ENCODE measurements at places on chromosomes 2 and 18.

DNA sequence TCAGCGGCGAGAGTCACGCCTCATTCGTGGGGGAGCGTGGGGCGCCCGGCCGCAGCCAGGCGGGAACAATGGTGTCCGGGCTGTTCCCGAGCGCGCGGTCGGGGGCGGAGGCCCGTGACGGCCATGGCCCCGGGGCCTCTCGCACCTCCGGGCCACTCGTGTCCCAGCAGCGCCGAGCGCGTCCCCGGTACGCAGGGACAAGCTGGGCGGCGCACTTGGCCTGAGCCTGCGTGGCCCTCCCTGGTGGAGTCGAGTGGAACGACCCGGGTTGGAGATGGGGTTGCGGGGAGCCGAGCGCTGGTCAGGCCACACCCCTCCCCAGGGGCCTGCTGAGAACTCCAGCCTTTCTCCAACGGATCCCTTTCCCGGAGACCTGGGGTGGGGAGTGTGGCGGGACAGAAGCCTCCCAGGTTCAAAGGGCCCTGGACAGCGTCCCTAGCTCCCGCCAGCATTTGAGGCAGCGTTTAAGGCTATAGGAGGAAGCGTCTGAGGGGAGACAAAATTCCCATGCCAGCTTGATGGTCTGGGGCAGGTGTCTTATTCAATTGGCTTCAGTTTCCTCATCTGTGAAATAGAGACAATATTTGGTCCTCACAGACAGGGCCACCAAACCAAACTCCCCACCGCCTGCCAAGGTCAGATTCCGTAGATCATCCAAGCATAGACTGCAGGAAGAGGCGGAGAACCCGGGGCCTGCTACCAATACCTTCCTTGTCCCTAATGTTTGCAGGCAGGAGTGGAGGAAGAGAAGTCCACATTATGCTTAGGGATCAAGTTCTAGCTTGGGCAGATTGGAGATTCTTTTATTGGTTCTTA, 553 bp downstream of the CNDP2 start:
- peak; percentile 50 for DNase-seq

- DNase-seq: no peak
These were observed 74.7 kb downstream of the EXOC6B start for GRCh38 chr2:72750977-72751639.

DNA sequence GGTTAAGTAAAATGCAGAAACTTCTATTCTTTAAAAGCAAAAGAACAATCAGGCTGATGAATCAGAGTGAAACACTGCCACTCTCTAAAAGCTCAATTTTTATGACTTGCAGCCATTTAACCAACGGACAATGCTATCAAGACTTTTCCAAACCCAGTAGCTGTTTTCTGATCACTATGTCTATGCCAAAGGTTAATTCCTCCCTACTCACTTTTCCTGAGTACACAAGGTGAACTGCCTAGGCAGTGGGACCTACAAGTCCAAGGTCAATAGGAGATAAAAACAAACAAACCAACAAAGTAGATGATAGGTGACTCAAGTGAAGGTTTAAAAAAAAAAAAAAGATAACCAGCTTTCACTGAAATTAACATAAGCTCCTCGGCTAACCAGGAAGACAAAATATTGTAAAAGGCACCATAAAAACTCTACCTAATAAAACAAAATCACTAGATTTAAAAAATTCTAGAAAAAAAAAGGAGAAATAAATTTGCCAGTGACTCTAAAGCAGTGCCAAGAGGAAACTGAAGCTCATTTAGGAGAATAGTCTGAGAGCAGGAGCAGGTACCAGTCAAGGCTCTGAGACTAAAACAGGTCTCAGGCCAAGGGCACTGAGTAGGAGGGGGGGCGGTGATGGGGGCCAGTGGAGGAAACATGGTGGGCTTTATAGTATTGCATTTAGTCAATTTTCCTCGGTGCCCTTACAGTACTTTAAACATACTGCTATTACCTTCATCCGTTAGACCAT, 134.1 kb upstream of the DLGAP1 start:
- DNase-seq: no peak

DNA sequence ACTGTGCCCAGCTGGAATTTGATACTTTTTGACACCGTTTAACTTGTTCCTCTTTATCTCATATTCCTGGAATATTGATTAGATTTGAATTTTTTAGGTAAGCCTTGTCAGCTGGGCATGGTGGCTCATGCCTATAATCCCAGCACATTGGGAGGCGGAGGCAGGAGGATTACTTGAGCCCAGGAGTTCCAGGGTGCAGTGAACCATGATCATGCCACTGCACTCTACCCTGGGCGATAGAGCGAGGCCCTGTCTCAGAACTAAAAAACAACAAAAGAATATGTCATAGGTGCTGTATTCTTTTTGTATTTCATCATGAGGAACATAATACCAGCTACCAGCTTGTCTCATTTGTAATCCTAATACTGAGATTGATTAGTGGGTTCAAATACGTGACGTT, 90.3 kb downstream of the ZNF532 start:
- DNase-seq: no peak

DNA sequence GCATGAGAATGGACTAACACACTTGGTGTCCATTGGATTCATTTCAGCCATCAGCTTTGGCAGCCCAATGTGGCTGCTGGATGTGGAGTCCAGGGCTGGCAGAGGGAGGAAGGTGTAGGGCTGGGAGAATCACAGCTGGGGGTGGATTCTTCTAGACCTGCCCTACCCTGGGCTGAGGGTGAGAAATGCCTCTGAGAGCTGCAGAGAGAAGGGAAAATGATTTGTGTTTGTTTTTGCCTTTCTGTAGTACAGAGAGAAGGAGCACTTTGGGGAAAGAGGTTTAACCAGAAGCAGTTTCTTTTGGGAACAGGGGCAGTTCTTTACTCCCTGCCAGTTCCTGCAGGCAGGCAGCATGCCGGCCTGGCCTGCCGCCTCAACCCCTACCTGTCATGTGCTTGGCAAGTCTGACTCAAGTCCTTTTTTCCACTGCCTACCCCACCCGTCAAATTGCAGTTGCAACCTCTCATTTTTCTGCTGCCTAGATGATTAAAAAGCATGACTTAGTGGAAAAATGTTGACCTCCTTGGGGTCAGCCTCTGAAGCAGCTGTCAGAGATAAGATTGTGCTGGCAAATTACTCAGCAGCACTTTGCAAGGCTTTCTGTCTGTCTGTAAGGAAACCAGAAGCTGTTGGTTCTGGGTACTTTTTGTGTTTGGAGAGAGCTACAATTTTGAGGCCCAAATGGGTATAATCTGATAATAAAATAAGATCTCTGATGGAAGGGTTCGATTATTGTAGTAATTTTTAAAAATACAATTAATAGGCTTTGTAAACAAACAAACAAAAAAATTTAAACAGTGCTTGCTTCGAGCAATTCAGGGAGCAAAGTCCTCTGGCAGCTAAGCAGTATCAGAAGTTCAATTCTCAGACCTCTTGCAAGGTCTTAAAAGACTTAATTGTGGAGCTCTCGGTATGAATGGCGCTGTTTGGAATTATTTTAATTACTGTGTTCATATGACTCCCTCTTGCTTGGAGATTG, 21.7 kb downstream of the LBH start:
- peak; percentile 50 for DNase-seq

DNA sequence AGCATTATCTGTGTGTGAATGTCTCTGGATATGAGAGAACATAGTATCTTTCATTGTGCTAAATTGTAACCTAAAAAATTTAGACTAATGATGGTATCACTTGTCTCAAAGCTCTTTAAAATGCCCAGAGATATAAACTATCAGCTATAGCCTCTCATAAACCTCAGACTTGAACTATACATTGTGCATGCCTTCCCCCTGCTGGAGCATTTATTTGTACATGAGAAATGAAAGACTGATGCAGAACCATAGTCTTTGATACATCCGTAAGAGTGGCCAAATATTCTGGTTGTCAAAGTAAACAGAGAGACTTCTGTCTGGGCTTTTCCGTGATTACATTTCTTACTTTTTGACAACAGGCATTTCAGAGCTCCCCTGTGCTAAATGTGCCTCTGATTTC, 71.9 kb upstream of the CCDC68 start:
- DNase-seq: no peak

GRCh38 chr2:45269149-45269793, 260.0 kb upstream of the SIX2 start:
- DNase-seq: no peak

DNA sequence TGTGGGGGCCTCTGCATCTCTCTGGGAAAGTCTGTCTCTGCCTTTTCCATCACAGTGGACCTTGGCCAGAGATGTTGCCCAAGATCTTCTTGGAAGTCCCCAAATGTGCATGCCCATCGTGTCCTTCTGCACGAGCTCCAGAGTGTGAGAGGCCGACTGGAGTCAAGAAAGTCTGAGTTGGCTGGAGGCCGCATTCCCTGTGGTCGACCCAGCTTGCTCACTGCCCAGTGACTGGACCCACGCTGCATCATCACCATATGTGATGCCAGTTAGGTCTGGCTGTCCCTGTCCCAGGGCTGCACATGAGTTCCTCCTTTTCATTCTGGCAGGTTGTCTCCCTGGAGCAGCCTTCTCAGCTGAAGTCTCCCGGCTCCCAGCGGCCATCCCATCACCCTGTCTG, 93.8 kb downstream of the ARL4C start:
- no peak for DNase-seq

- peak; percentile 42 for DNase-seq
These were observed 27.4 kb upstream of the SPR start for GRCh38 chr2:72859831-72860262.

- DNase-seq: no peak
These were observed 38.5 kb downstream of the PSMG2 start for GRCh38 chr18:12741351-12741750.

DNA sequence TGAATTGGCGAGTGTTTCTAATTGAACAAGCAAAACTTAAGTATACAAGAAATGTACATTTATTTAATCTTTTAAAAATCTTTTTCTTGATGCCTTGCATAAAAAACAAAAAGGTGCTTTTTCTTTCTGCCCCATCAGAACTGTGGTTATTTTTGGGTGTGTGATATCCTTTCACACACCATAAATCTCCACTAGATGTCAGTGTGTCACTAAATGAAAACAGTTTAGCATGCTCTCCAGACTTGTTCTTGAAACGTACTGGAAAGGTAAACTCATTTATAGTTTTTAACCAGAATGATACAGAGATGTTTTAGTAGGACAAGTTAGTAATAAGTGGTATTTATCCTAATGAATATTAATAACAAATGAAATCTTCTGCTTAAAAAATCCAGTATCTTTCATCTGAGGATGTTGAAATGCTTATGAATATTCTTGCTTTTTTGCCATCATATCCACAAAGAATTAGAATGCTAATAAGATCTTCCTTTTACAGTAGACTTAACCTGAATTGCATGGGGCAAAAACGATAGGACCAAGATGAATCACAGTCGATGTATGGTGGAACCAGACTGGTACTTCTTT, 96.8 kb downstream of the UBE2E3 start:
- no peak for DNase-seq

- no peak for DNase-seq
These were observed 134.8 kb upstream of the DOCK10 start for GRCh38 chr2:225177098-225177497.

DNA sequence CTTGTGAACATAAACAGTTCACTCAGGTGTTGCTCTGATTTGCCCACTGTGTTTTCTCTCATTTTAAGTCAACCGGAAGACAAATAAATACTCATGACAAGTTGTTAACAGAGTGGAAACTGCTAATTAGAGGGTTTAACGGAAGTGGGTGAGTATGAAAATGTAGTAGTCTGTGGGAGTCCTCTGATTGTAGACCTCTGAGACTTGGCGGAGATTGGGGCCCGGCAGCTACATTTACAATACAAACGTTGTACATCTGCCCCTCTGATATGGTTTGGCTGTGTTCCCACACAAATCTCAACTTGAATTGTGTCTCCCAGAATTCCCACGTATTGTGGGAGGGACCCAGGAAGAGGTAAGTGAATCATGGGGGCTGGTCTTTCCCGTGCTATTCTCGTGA, 107.3 kb upstream of the FAM98A start:
- no peak for DNase-seq

DNA sequence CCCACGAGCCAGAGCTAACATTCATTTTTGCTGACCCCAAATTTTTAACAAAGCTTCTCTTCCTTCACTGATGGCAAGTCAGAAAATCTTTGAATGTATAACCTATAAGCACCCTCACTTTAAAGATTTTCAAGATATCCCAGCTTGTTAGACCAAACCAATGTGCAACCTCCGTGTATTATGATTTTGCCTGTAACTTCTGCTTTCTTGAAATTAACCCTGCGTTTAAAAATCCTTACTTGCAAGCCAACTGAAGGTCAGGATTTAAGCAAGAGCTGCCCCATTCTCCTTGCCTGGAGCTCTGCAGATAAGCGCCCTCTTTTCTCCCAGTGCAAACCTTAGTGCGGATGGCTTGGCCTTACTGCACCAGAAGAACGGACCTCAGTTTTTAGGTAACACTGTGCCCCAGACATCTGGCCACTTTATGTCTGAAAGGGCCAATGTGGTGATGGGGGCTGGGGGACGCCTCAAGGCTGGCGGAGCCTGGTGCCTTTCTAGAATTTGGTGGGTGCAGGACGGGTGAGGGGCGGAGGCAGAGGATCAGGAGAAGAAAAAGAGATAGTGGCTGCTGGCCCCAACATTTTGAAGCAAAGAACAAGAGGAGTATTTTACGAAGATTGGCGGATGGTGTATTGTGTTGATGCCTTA, 805 bp upstream of the TNFRSF11A start:
- DNase-seq: no peak

- no peak for DNase-seq
These were observed 35.4 kb upstream of the ITGAV start for GRCh38 chr2:186554429-186554828.
